SW 1271 (cell line): ENCODE measurements at places on chromosomes 2 and 18.

GRCh38 chr2:240453461-240454105 lies 18.1 kb downstream of the GPC1 start:
- DNase-seq, result no peak

DNA sequence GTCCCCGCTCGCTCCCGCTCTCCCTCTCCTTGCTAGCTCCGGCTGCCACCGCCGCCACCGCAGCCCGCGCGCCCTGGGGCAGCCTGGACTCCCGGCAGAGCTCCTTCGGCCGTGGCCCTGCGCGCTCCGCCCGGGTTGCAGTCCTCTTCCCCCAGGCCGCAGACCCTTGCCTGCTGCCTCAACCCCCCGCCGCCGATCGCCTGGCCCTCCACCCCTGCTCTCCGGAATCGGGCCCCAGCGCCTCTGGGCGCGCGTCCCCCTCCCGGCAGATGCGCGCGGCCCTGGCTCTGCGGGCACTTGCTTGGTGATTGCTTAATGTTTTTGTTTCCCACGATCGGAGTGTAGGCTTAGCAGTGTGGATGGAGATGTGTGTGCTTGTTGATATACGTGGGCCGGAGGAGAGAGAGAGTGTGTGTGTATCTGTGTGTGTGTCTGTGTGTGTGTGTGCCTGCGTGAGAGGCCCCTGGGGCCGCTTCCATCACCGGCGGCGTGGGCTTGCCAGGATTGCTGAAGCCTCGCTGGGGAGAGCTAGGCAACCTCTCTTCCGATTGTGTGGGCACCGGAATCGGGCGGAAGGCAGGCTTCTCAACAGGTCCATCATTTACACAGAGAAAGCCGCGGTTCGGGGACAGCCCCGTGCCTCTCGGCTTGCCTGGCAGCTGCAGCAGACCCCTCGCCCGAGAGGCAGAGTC lies 877 bp downstream of the INHBB start:
- no peak for DNase-seq

GRCh38 chr2:85760371-85760770 lies 6.6 kb downstream of the ATOH8 start:
- no peak for DNase-seq

DNA sequence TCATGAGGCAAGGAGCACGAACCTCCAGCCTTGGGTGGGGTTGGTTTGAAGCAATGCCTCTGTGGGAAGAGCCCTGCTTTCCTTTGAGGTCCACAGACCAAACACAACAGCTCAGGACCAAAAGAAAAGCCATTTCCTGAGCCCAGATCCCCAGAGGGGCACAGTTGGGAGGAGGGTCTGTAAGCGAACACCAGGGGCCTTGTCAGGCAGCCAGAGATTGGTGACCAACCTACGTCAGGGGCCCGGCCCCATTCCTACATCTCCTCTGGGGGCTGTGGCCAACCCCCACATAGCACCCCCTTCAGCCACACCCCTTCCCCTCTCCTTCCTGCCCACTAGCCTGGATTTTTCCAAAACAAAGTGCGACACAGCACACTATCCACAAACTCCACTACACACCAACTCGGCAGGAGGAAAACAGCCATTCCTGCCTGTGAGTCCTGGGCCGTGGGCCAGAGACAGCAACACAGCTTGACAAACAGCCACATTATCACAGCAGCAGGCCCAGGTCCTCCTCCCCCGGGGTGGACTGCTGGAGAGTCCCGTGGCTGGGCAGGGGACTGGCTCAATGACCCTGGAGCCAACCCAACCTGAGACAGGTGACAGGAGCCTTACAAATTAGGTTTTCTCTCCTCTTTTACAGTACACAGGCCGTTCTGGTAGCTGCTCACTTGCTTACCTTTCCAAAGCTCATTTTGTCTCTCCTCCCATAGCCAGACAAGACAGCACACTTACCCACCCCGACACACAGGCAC lies 98.8 kb downstream of the TNS1 start:
- no peak for DNase-seq

DNA sequence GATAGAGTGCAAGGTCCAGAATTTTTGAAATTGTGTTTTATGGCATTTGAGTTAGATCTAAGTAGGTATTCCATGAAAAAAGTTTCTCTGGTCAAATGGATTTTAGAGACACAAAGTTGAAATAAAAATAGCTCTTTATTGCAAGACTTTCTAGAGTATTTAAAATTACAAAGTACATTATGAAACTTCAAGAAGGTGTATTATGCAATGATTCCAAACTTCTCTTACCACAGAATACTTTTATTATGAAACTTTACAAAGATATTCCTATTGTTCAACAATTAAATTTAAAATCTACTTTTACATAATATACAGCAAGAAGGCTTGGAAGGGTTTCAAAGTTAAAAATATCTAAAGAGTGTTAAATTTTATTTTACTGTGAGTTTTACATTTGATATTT lies 65.9 kb downstream of the CALCRL start:
- no peak for DNase-seq

- DNase-seq, result no peak
These were observed 360.9 kb downstream of the AKAIN1 start for GRCh38 chr18:4836141-4836540.

DNA sequence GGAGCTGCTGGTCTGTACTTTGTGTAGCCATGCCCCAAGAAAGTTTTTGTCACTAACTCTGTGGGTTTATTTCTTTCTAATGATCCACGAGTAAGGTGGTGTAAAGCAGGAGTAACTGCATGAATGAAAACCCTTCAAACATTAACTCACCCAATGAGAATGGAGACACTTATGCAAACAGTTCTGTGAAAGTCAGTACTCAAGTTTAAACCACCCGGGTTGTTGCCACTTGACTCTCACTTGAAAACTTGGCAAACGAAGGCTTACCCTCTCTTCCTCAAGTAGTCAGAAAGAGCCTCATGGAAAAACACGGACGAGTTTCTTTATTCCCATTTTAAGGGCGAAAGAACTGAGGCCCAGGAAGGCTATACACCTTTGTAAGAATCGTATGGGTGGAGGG lies 117.5 kb downstream of the MMADHC start:
- DNase-seq, result no peak
